GM12864 (cell line): ENCODE measurements at places on chromosomes 6 and 20.

DNA sequence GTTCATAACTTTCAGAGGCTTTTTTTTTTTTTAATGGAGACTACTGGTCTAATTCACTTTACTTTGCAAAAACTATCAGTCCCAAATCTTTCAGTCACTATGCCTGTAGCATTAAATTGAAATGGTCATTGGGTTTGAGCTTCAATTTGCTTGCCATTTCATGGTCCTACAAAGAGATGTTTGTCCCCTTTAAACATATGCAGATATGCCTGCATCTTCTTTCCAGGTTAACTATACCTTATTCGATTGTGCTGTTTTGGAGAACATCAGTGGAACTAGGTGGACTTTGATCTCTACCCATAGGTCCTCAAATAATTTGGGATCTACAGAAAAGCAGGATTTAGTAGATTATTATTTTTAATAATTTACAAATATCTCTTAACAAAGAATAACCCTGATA is 4.6 kb downstream of the POU3F2 start:
- DNase-seq = no peak

- no peak for DNase-seq
These were observed 61.0 kb downstream of the LYRM4 start for GRCh38 chr6:5199702-5200101.

DNA sequence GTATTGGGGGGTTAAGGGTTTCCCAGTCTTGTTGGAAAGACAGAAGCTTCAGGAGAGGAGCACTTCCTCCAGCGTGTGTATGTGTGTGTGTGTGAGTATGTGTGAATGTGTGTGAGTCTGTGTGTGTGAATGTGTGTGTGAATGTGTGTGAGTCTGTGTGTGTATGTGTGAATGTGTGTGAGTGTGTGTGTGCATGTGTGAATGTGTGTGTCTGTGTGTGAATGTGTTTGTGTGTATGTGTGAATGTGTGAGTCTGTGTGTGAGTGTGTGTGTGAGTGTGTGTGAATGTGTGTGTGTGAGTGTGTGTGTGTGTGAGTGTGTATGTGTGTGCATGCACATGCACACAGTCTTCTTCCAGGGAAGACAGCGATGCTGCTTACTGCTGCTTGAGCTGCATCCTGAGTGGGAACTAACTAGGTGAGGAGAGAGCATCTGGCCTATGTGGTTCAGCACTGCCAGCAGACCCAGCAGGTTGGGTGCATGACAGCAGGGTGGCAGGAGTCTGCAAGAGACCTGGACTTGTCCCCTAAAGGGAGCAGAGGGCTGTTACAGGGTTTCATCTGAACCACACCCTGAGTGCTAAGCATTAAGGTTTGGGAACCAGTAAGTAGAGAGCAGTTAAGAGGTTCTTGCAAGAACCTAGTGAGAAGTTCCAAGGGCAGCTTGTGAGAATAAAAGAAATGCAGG is 22.7 kb upstream of the CCND3 start:
- no peak for DNase-seq

GRCh38 chr6:73519926-73520687 is 725 bp downstream of the EEF1A1 start:
- DNase-seq = no peak

DNA sequence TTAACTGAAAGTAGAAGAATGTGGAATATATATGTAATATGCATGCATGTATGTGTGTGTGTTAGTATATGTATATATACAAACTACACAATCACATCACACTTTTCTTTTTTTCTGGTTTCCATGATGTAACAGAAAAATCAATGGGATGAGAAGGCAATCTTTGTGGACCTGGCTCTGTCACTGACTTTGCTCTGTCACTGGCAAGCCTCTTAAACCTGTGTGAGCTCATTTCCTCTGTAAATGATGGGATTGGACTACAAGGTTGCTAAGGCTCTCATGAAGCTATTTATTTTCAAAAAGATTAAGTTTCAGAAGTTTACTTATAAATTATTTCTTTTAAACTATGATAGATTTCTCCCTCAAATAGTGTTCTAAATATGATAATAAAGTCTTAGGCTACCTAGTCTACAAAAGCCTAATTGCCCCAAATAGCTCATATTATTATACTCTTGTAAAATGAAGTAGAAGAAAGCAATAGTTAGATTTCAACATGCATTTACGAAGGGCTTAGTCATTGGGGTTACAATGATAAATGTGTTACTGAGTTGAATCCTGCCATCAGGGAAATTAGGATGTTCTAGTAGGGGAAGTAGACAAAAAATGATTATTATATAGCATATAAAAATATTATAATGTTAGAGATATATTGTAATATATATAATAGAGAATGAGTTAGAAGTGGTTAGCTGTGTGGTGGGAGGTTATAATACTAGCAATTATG is 129.3 kb downstream of the AFG1L start:
- DNase-seq = no peak

- DNase-seq = no peak
These were observed 887 bp downstream of the TSPYL1 start for GRCh38 chr6:116278854-116279231.

GRCh38 chr6:2158596-2159271 is 86.7 kb downstream of the GMDS start:
- DNase-seq = no peak

- no peak for DNase-seq
These were observed 231.9 kb downstream of the DLL1 start for GRCh38 chr6:170058878-170059485.

GRCh38 chr6:53441035-53441493 is 92.3 kb upstream of the ELOVL5 start:
- DNase-seq = no peak

DNA sequence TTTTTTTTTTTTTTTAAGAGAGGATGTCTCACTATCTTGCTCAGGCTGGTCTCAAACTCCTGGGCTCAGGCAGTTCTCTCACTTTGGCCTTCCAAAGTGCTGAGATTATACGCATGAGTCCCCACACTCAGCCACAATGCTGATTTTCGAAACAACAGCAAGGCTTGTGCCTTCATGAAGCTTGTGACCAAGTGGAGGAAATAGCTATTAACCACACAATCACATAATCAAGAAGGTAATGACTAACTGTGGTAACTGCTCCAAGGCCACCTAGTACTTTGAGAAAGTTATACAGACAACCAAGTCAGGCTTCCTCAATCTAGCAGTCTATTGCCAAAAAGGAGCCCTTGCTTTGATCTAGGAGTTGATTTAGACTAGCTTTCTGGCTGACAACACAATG is 46.3 kb downstream of the SOD2 start:
- no peak for DNase-seq

GRCh38 chr20:5908981-5909380 is 41.4 kb downstream of the TRMT6 start:
- DNase-seq = no peak

DNA sequence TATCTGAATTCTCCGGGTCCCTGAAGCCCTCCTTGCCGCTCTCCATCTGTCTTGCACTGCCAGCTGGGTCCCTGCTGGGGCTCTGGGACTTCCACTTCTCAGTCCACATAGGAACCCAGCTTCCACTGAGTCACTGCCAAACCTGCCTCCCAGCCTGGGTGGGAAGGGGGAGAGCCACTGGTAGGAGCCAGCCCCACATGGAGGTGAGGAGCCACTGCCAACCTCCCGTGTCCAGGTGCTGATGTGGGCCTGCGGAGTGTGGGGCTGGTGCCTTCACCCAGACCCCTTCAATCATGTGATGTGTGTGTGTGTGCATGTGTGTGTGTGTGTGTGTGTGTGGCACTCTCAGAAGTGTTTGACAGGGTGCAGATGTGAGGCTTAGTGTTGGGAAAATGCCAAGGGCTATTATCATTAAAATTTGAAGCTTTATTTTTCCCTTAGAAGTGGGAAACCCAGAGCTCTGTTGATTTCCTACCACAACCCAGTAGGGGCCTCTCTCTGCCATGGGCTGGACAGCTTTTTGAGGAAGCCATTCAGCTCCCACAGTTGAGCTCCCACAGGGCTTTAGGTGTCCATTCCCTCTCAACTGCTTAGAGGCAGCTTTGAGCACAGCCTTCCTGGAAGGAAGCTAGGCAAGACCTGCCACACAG is 9.3 kb upstream of the SGK2 start:
- DNase-seq = no peak

- DNase-seq = no peak
These were observed 258.7 kb downstream of the LRFN2 start for GRCh38 chr6:40328386-40328985.

DNA sequence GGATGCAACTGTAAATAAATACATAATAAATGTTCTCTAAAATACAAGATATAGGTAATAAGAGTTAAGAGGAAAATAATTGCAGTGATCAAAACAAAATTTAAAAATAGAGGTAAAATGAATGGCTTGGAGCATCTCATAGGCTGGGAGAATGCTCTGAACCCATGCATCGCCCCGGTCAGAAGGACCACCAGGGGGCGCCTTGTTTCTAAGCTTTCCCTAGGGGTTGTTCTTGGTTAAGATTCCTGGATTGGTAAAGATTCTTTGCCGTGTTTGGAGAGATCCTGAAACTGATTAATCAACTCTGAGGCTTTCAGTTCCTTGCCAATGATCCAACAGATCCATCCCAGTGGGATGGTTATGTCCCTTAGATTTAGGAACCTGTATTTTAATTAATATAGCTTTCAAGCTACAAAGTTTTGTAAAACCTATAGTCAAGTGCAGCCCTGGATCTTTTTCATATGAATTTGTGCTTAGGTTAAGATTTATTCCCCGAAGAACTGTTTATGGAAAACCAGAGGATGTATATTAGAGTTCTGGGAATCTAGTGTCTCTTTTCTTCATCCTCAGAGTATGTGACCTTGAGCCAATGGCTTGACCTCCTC is 45.3 kb upstream of the PRELID3B start:
- DNase-seq = peak; percentile 16

DNA sequence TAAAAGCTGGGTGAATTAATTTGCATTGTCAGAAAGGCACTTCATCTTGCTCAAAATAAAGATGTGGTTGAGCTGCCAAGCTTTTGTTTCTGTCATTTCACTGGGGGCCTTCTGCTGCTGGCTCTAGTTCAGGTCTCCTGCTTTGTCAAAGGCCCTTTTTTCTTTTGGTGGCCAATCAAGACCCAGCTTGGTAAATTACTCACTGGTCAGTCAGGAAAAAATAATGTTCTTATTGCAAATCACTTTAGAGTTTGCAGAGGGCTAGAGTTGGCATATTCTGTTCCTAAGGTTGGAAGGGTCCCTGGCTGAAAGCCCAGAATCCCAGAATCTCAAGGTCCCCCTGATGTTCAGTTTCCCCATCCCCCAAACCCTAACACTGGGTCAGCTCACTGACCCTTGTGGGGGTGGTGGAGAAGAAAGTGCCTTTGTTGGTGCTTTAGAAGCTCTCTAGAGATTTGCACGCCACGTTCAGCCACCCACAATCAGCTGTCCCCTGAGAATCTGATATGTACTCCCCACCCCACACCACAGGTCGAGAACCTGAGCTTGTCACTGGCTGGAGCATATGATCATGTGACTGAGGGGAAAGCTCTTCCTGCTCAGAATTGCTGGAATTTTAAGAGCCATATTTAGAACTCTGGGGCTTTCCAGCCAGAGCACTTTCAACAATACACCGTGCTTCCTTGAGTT is 21.7 kb upstream of the BNIP5 start:
- no peak for DNase-seq
